ENCODE measurements at places on chromosomes 4 and X.

GRCh38 chr4:56653461-56654237, 27.4 kb downstream of the HOPX start:
- DNase-seq, result no peak

DNA sequence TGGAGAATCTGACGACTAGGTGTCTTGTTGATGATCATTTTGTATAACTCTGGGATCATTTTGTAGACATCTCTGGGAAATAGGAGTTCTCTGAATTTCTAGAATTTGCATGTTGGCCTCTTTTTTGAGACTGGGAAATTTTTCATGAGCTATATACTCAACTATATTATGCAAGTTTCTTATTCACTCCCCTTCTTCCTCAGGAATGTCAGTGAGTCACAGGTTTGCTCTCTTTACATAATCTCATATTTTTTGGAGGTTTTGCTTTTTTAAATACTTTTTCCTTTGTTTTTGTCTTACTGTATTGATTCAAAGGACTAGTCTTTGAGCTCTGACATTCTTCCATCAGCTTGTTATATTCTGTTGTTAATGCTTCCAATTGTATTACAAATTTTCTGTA, 1324.2 kb downstream of the TECRL start:
- DNase-seq, result no peak

DNA sequence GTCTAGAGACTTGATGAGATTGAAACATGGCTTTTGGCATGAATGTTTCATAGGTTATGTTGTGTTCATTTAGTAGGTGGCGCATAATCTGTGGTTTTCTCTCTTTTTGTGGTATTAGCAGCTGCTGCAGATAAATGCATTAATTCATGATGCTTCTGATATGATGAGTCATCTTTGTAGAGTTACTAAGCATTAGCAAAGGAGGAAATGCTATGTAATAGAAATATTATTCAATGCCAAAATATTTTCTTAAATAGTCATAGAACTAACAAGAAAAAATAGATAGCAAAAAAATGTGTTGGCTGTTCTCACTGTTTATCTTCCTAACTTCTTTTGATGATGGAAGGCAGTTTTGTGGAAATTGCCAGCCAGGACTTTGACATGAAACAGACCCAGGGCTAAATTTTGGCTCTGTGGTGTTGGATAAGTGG, 3.6 kb downstream of the ZXDB start:
- no peak for DNase-seq

- DNase-seq, result no peak
Measured at GRCh38 chr4:101418466-101418865, 71.1 kb upstream of the PPP3CA start.

GRCh38 chr4:314296-314903, 9.1 kb upstream of the ZNF732 start:
- DNase-seq, result no peak

DNA sequence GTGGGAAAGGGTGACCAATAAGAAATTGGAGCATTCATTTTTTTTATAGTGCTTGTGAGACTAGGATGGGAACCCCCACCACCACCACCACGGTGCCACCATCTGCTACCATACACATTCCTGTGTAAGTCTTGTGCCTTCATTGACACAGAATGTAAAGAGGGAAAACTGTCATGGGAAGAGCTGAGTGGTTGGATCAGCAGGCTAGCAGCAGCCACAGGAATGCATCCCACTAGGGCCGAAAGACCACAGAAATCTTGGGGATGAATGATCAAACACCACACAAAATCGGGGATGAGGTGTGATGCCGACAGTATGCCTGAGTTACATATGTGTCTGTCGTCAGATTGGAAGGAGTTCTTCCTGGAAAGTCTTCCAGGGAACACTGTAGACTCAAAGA, 69.2 kb downstream of the SRPX start:
- DNase-seq, result no peak

GRCh38 chr4:68342134-68342533, 7.8 kb downstream of the YTHDC1 start:
- no peak for DNase-seq

- DNase-seq, result no peak
Measured at GRCh38 chr4:16289897-16290554, 63.8 kb upstream of the TAPT1 start.

GRCh38 chr4:26493461-26493860, 3.2 kb upstream of the CCKAR start:
- no peak for DNase-seq

GRCh38 chr4:80788798-80789197, 241.7 kb upstream of the BMP3 start:
- DNase-seq, result no peak

DNA sequence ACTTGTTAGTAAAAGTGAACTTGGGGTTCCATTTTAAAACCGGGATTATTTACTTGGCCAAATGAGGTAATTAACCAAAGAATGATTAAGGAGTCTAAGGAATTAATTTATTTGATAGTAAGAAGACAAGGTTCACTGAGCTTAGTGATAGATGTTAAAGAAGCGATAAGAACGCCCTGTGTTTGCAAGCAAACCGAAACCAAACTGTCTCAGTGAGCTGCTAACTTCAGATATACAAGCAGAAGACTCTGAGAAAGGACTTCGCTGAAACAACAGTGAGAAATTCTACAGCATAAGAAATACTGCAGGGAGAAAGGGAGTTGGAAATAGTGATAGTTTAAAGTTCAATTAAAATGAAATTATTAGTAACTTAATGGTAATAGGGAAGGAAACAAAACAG, 37.6 kb upstream of the SHISA3 start:
- DNase-seq, result no peak

DNA sequence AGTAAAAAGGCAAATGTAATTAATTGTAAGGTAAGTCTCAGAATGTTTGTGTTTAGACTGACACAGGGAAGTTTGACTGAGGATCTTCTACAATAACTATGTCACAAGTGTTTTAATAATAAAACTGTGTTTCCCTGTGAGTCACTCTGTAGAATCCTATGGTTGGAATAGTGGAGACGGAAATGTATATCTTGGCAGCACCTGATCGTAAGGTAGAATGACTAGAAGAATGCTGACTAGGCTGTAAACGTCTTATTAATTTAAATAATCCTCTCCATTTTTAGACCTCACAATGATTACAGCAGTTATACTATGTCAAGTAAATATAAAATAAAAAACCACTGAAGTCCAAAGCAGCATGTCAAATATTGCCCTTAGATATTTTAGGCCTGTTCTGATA, 266.0 kb downstream of the CCSER1 start:
- no peak for DNase-seq

DNA sequence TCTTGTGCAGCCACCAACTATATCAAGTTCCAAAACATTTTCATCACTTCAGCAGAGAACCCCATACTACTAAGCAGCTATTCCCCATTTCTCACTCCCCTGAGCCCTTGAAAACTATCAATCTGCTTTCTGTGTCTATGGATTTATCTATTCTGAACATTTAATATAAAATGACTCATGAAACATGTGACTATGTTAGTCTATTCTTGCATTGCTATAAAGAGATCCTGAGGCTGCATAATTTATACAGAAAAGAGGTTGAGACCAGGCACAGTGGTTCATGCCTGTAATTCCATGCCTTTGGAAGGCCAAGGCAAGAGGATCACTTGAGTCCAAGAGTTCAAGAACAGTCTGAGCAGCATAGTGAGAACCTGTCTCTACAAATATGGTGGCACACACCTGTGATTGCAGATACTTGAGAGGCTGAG, 10.6 kb upstream of the C1QTNF7 start:
- DNase-seq, result no peak

- no peak for DNase-seq
Measured at GRCh38 chr4:38273407-38273806, 313.2 kb downstream of the PTTG2 start.

GRCh38 chr4:119666653-119667091, 38.1 kb upstream of the PDE5A start:
- DNase-seq, result no peak

DNA sequence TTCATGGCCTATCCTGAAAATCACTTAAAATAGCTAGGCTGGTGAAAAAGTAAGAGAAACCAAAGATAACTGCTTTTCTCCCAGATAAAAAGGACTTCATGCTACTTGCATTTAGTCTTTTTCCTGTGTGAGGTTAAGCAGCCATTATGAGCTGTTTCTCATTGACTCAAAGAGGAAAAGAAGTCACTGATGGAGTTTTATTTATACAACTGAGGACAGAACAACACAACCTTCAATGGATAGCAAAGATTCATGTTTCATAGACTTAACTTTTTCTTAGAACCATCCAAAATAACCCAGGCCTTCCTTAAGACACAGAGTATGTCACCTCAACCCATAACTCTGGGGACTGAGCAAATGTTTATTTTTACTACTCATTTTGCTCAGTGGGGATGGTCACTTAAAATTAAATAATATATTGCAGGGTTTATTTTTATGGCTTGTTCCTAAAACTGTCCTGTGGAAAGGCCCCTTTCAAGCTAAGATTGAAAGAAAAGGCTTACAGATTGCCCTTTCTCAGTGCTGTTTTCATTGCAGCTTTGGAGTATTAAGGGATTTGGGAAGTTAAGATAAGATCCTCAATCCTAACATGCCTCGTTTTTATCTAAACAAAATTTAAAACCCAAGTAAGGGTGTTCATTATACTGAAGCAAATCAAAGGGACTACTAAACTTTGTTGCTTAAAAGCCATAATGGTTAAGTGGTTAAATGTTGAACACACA, 252.6 kb upstream of the MAD2L1 start:
- no peak for DNase-seq

DNA sequence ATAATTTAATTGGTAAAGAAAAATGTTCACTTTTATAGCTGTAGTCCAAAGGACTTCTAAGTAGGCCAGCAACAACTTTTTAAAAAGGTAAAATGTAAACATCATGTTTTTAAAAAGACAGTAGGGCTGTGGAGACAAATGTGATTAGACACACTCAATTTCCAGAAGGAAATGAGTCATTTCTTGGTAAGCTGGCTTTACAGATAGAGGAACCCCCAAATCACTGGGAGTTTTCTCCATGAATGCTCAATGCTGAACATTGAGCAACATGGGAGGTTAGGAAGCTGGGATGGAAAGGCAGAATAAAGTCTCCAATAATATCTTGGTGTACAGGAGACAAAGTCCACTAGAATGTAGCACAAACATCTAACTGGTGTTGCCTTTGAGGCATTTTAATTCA, 121.3 kb downstream of the NWD2 start:
- DNase-seq, result no peak

DNA sequence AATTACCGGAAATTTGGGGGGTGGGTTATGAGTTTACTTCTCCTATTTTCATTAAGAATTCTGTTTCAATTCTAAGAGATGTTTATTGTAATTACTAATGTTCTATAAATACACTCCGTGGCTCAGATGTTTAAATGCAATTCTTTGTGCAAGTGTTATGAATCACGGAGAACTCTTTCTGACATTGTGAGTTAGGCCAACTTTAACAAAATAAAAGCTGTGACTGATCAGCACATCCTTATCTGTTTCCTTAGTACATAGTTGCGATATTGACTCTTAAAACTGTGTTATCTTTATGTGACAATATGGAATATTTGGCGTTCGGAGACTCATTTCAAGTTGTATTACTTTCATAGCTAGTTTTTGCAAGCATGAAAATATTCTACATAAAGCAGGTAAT, 902 bp downstream of the KLHL4 start:
- no peak for DNase-seq

DNA sequence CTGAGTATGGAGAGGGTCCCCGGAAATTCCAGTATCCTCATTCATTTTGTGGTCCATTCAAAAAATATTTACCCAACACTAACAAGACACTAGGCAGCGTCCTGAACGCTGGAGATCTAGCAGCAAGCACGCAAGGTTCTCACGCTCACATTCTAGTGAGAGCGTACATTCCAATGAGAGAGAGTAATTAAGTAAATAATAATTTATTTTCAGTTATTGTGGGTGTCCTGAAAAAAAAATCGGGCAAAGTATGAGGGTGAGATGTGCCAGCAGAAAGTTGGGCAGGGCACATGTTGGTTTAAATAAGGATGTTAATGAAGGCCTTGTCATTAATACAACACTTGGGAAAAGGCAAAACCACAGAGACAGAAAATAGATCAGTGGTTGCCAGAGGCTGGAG, 4.0 kb upstream of the TMEM156 start:
- no peak for DNase-seq

DNA sequence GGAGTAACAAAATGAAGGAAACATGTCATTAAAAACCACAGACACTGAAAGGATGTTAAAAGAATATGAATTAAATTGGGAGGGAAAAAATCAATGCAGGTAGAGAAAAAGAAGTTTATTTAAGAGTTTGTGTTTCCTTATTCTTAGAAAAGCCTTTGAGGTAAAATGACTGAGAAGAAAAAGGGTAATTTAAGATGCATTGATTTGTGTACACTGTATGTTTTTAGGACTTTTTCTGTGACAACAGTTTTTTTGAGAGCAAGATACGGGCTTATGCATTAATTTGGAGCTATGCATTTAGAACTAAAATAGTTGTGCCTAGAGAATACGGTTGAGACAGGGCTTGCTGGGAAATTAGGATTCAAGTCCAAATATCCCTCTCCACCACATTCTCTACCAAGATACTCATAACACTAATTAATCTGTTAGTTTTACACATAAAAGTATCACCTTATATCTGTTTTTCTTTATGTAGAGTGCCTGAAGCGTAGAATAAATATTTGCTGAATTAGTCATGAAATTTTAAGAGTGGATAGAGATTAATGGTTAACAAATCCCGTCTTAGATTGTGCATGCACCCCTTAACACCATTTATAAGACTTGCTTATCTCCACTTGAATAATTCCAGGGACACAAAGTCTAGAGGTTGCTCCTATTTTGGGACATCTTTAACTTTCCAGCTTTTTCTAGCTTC, 232.5 kb downstream of the PCDH7 start:
- no peak for DNase-seq

GRCh38 chr4:144338148-144338547, 197.6 kb upstream of the GYPA start:
- no peak for DNase-seq

DNA sequence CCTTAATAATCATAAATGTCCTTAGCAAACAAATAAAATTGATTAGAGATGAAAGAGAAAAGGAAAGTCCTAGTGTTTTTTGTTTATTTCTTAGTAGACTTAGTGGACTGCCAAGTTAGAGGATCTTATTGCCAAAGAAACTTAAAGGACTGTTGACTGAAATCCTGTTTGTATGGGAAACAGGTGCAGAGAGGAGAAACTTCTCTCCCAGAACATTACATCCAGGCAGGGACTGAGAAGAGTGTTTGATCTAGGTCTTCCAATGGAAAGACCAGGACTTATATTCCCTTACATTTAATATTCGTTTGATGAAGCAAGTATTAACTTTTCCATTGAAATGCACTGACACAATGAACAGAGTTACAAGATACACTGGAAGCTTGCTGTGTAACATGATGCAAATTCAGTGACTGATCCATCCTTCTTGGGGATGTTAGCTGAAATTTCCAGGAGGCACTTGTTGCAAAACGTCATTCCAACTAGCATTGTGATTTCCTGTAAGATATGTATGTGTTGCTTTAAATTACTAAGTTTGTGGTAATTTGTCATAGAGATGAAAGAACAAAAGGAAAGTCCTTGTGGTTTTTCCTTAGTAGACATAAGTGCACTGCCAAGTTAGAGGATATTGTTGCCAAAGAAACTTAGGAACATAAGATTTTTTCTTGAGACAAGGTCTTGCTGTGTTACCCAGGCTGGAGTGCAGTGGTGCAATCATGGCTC, 505.6 kb downstream of the STIM2 start:
- DNase-seq, result no peak
